Breast epithelium (tissue), 4 donors: ENCODE measurements at places on chromosomes 6 and 20. TPM values are rescaled to one million over a fixed set of nuclear protein-coding genes. Genes with fewer than 3 reads are reported as not detected.

DNA sequence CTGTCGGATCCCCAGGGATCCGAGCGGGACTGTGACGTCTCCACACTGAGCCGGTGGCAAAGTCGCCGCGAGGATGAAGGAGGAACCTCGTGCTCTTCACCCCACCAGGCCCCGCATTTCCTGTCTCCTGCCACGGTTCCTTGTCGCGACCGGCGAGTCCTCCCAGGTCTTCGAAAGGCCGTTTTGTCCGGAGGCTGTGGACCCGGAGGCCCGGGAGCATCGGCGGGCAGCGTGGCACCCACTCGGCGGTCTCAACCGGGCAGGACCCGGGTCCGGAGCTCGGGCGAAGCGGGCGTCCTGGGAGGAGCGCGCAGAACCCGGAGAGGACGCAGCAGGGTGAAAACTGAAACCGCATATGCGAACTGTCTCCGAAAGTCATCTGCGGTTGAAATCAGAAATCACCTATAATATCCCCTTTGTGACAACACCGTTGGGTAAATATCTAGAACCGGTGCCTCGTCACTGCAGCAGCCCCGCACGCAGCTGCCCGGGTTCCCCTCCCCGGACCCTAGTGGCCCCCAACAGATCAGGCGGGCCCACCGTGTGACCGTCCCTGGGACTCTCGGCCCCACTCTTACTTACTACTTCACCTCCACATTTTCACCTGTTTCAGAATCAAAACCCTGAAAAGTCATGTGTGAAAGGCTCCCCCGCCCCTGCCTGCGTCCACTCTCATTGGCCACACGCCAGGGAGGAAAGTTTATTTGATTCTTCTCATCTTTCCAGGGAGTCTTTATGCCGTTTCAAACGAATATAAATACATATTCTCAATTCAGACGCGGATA lies 3.1 kb upstream of the ULBP2 start:
- no peak for DNase-seq

DNA sequence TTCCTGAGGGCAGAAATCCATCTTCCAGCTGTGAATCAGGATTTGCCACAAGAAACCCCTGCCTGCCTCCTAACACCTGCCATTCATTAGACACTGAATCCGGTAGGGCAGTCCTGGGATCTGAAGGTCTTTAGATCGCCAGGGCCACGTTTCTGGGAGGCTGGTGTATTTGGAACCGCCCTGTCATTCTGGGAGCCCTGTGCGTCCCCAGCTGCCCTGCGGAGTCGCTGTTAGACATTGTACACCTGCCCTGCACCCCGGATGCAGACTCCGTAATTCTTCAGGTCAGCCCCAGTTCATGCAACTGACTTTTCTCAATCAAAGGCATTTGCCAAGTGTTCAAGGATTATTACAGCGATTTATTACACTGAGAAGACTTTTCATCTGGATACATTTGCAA lies 193.2 kb downstream of the TBC1D7 start:
- no peak for DNase-seq

GRCh38 chr20:53149890-53150205 lies 177.7 kb downstream of the TSHZ2 start:
- DNase-seq = no peak

- no peak for DNase-seq
These were observed 208.1 kb downstream of the TINAG start for GRCh38 chr6:54516321-54516720.

GRCh38 chr20:39049148-39049547 lies 87.0 kb downstream of the DHX35 start:
- no peak for DNase-seq

DNA sequence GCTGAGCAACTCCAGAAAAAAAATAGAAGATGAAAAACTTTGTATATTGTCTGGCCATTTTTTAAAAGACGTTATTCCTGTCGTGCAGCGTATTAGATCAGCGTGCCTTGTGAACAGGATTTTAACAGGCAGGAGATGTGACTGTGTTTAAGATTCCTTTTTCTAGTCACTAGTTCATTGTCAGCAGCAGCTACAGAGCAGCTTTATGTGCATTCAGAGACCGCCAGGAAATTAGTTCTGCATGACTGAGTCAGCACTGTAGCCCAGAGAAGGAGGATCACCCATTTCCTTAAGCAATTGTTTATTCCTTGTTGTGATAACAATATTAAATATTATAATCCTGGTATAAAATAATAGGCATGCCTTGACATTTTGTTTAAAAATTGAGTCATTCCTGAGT lies 75.4 kb upstream of the ADGRB3 start:
- DNase-seq = no peak

GRCh38 chr6:4125500-4125899 lies 9.9 kb downstream of the ECI2 start:
- DNase-seq = no peak

GRCh38 chr6:100808638-100809275 lies 72.4 kb downstream of the ASCC3 start:
- no peak for DNase-seq

DNA sequence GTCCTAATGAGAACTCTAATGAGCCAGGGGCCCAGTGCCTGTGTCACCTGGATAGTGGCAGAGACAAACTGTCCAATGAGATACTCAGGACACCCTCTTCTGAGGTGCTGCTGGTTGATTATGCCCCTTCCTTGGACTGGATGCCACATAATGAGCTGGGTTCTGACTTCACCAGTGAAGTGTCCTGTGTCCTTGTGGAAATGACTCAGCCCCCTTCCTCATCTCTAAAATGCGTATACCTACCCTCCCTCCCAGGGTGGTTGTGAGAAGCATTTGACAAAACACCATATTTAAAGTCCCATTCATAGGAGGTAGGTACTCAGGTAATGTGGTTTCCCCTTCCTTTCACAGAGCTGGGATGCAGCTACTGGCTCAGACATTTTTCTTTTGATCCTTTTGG lies 28.4 kb upstream of the RNF24 start:
- no peak for DNase-seq

DNA sequence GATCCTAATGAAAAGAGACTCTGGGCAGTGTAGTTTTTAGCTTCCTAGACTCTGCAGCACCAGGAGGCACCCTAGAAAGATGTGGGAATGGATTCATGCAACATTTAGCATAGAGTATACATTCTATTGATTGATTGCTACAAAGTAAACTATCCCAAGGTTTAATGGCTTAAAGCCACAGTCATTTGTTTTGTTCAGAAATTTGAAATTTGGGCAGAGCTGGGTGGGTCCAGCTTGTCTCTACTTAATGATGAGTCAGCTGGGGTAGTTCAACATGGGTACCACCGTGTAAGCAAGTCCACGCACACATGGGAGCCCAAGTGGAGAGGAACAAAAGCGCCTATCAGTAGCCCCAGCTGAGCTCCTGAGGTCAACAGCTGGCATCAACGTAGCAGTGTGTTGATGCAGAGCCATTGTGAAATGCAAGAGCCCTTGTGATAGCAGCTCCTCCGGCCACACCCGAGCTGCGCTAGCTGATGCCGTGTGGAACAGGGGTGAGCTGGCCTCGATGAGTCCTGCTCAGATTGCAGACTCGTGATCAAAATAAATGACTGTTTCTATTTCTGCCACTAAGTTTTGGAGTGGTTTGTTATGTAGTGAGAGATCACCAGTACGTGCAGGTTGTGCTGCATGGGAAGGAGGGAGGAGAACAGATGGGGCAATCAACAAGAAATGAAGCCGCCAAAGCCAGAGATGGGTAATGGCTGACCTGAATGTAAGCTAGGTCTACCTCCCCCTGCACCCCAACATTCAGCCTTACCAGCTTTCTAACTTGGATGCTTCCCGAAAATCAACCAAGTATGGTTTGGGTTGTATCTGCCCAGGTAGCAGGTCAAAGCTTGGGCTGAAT lies 45.7 kb upstream of the TRAF3IP2 start:
- DNase-seq = no peak

DNA sequence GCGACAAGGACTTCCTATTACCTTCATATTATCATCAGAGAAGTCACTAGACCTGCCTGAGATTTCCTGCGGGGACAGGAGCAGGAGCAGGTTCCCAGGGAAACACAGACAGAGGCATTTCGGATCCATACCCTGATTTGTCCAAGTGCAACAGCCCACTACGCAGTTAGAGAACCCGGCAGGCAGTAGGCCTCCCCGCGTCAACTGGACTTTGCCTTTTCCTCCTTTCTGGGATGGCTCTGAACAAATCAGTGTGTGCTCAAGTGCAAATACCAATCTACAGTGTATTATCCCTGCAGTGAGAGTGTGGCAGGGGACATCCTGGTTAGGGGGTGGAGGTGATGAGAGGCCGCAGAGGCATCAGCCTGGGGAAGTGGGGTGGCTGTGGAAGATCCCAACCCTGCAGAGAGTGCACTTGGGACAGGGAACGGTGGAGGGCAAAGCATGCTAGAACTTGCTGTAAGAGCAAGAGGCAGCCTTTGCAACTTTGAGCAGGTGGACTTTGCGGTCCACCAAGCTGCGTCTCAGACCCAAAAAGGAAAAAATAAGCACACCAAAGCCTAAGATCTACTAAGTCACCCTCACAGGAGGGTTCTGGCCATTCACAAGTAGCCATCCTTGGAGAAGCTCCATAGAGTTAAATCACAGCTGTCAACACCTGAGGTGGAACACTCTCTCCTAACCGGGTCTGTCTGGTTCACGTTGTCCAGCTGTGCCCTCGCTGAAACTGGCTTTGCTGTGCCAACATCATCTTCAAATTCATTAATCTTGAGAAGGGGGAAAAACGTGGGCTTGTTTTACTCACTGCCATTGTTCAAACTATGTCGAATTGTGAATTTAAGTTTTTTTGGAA lies 159.1 kb downstream of the ZDHHC14 start:
- DNase-seq = no peak

DNA sequence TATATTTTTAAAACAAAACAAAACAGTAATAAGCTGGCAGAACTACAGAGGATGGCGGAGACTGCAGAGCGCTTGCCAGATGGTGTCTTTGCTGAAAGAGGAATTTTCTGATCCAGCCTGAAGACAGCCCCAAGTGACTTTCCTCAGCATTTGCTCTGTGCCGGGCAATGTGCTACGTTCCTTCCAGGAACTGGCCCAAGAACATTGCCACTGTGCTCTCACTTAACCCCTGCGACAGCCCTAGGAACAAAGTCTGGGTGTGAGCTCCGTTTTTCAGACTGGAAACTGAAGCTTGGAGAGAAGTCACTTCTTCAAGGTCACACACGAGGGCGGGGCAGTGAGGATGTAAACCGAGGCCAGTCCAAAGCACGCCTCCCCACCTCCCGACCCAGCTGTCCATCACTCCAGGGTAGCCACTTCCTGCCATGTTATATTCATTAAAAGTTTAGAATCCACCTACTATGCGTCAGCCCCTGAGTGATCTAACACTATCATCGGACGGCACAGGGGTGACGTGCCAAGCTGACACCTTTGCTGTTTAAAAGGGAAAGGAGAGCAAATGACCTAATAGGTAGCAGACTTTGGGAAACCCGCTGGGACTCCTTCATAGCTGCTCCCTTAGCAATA lies 22.3 kb upstream of the BMP7 start:
- DNase-seq = no peak

DNA sequence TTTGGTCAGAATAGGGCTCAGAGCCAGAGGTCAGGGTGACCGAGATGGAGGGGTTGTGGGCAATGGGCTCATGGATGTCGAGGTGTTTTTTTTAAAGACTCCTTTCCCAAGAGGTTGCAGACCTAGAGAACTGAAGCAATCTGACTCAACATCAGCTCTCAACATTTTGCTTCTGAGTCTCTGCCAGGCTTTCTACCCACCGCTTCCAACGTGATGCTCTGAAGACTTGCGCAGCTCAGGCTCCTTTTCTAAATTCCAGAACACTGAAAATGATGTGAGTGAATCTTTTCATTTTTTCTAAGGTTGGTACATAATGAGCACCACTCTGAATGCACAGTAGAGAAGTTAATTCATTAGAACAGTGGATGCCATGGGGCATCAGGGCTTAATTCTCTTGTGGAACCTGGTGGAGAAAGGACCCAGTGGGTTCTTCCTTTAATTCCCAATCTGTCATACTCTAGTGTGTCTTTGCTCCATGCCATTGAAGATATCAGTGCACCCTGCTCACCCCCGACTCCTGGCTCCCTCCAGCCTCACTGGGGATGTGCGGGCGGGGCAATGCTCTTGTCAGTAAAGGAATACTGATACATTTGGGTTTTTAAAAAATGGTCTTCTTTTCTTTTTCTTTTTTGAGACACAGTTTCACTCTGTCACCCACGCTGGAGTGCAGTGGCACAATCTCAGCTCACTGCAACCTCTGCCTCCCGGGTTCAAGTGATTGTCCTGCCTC lies 17.0 kb upstream of the KIF13A start:
- DNase-seq = no peak

DNA sequence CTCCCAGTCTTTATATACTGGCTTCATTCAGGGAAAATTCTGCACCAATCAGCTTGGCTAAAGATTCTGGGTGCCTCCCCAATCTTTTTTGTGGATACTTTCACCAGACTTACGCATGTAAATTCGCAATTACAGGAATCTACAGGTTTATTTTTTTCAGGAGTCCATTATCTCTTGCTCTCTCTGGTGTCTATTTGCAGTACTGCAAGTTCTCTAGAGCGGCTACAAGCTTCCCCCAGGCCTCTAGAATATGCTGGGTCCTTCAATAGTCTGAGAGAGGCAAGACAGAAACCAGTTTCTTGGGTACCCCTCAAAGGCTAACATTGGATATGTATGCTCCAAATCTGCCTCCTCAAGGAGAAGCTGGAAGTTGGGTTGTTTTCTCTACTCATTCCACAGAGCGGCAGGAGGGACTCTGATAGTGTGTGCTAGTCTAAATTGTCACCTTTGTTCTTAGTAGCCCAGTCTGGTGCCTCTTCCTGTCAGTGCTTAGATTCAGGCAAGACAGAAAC lies 58.5 kb downstream of the SUN5 start:
- DNase-seq = no peak

DNA sequence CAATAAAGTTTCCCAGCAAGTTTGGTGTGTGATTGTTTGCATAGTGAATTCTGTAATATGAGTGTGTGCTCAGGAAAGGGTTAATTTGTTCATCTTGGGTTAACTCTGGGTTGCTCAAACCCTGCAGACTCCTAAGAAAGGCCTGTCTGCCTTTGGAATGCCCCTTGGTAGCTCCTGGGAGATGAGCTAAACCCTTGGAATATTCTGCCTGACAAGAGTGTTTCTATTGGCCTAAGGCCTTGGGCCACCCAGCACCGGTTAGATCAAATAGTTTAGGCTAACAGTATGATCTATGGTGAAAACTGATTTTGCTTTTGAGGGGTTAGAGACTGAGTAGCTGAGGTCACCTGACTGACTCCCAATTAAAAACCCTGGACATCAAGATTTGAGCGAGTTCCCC lies 248.3 kb downstream of the GRM1 start:
- DNase-seq = no peak

- DNase-seq = no peak
These were observed 1.4 kb upstream of the KCNK5 start for GRCh38 chr6:39230654-39231035.

DNA sequence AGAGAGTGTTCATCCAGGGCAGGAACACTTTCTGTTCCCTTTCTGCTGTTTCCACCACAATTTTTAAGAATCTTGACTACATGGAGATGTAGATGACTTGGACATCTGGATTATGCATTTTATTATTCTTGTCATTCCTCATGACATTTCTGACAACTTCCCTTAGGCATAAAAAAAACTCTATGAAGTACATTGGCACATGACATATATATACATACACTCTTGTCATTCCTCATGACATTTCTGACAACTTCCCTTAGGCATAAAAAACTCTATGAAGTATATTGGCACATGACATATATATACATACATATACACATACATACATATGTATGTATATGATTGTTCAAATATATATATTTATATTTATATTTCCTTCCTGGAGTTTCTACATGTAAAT lies 531.5 kb downstream of the COL12A1 start:
- DNase-seq = no peak

Gene SHLD1
- total RNA-seq = 2.7 TPM

Gene SRSF3
- total RNA-seq = 276 TPM

Gene AIF1
- 54.1 TPM for total RNA-seq

Gene TUBB2A
- total RNA-seq = 36.0 TPM

Gene FAXC
- 5.2 TPM for total RNA-seq

Gene DOK5
- 2.0 TPM for total RNA-seq
